Suprapubic skin (tissue), 4 donors: ENCODE measurements at places on chromosomes 6 and 20. TPM values are rescaled to one million over a fixed set of nuclear protein-coding genes. Genes with fewer than 3 reads are reported as not detected.

DNA sequence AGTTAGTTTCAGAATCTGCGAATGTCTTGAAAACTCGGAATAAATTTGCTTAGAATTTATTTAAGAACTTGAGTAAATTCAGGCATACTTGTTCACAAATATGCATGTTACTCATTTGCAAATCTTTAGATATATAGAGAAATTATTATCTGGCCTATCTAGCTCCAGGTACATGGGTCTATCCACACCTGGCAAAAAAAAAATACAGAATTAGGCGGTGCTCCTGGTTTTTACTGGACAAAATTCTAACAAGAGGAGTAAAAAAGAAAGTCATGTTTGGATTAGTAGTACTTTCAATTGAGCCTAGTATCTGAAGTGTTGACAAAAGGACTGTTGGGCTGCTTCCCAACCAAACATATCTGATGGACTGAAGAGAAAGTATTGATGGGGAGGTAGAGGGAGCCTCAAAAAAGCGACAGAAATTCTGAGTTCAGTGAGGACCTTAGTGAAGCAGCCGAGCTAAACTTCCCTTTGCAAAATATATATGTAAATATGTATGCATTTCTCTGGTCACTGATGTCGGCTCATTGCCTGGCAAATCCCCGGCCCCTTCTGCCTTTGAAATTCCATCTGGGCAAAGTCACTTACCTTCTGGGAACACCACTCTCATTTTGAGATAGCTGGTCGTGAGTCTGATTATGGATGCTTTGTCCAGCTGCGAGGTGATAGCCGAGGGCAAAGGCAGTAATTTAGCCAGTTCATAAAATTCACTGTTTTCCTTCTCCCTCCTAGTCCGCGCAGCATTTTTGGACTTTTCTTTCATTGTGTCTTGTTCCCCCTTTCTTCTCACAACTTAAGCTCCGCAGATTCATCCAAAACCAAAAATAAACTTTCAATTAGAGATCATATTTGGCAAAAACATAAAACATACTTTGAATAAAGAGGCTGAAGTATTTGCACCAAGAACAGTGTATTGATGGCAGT lies 1.8 kb downstream of the SIM1 start:
- H3K4me3 ChIP-seq, result no peak overlapping the region
- DNase-seq, result no peak
- no peaks in the 10 kb centered on the region for H3K36me3 ChIP-seq
- H3K27ac ChIP-seq, result no peak overlapping the region
- H3K4me1 ChIP-seq, result peaks cover 24% of the 10 kb centered on the region
- peaks cover 100% of the 10 kb centered on the region for H3K27me3 ChIP-seq

The RNF182 gene
- 1.0 TPM for total RNA-seq

- no peaks in the 10 kb centered on the region for H3K4me1 ChIP-seq
- H3K36me3 ChIP-seq, result no peaks in the 10 kb centered on the region
- no peaks in the 10 kb centered on the region for H3K27me3 ChIP-seq
- no peak for DNase-seq
- no peak overlapping the region for H3K4me3 ChIP-seq
These were observed 259.6 kb upstream of the PLN start for GRCh38 chr6:118288355-118289124.

GRCh38 chr6:29619578-29620160 lies 13.3 kb downstream of the GABBR1 start:
- H3K36me3 ChIP-seq, result peaks cover 62% of the 10 kb centered on the region
- DNase-seq, result no peak
- H3K27me3 ChIP-seq, result no peaks in the 10 kb centered on the region
- no peak overlapping the region for H3K27ac ChIP-seq
- H3K4me1 ChIP-seq, result no peaks in the 10 kb centered on the region

The NMBR gene
- 0.72 TPM for total RNA-seq

The PEX3 gene
- total RNA-seq, result 22.3 TPM

GRCh38 chr20:32031007-32031958 lies 20.8 kb upstream of the HCK start:
- no peak overlapping the region for H3K27ac ChIP-seq
- peak overlapping the region; percentile 25 for H3K4me3 ChIP-seq
- H3K27me3 ChIP-seq, result peaks cover 25% of the 10 kb centered on the region
- peak; percentile 78 for DNase-seq
- peaks cover 7% of the 10 kb centered on the region for H3K4me1 ChIP-seq

DNA sequence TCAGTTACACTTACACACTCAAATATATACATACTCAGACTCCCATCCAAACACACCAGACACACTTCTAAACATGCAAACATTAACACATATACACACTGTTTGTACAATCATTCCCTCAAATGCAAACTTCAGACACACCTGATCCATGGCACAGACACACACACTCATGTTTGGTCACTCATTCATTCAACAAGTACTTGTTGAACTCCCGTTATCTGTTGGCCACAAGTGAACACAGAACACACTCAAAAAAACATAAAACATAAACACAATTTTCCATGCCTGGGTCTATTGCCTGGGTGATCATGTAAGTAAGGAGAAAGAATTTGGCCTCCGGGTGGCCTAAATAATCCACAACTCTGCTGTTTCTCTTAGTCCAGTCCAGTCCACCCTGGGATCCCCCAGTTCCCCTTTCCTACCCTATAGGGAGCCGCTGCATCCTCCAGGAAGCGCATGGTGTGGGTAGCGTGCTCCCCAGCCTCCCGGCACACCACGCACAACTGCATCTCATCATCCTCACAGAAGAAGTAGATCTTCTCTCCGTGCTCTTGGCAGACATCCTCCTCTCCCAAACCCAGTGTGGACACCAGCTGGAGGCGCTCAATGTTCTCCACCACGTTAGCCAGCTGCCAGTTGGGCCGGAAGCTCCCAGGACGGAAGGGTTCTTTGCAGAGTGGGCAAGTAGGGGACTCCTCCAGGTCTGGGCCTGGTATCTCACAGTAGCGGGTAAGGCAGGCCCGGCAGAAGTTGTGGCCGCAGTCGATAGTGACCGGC lies 815 bp downstream of the TRIM10 start:
- H3K27me3 ChIP-seq, result peaks cover 6% of the 10 kb centered on the region
- DNase-seq, result no peak
- peaks cover 4% of the 10 kb centered on the region for H3K4me1 ChIP-seq
- no peak overlapping the region for H3K4me3 ChIP-seq

GRCh38 chr6:83862776-83863471 lies 3.4 kb downstream of the CYB5R4 start:
- DNase-seq, result no peak
- H3K4me1 ChIP-seq, result peaks cover 20% of the 10 kb centered on the region
- H3K36me3 ChIP-seq, result peaks cover 31% of the 10 kb centered on the region
- no peaks in the 10 kb centered on the region for H3K27me3 ChIP-seq

DNA sequence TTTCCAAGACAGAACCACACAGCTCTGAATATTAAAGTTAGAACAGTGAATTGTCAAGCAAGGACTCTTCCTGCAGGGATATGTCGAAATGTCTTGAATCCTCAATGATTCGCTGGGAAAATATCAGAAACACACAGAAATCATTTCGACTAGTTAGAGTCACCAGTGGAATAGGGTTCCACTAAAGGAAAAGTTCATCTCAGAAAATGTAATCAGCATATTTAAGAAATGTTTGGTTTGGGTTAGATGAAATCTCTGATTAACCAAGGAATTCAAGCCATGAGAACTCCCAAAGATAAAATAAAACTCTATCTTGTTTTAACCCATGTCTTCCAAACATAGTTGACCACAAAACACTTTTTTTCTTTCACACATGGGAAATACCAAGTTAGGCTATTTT lies 621.0 kb upstream of the NRSN1 start:
- H3K4me1 ChIP-seq, result no peaks in the 10 kb centered on the region
- no peak for DNase-seq
- H3K27ac ChIP-seq, result no peak overlapping the region
- no peaks in the 10 kb centered on the region for H3K36me3 ChIP-seq
- H3K4me3 ChIP-seq, result no peak overlapping the region

The LAMP5 gene
- total RNA-seq, result 1.8 TPM

GRCh38 chr6:13911337-13911736 lies 13.4 kb upstream of the RNF182 start:
- no peaks in the 10 kb centered on the region for H3K36me3 ChIP-seq
- H3K4me1 ChIP-seq, result no peaks in the 10 kb centered on the region
- no peak overlapping the region for H3K27ac ChIP-seq
- H3K4me3 ChIP-seq, result no peak overlapping the region
- H3K27me3 ChIP-seq, result peaks cover 34% of the 10 kb centered on the region

- peaks cover 47% of the 10 kb centered on the region for H3K27me3 ChIP-seq
- H3K27ac ChIP-seq, result no peak overlapping the region
- H3K4me1 ChIP-seq, result peaks cover 11% of the 10 kb centered on the region
- H3K4me3 ChIP-seq, result peak overlapping the region; percentile 42
- no peak for DNase-seq
These were observed 825 bp downstream of the RIMS1 start for GRCh38 chr6:71887006-71887743.

GRCh38 chr6:43295456-43295855 lies 2.6 kb upstream of the SLC22A7 start:
- H3K36me3 ChIP-seq, result no peaks in the 10 kb centered on the region
- H3K27me3 ChIP-seq, result peaks cover 13% of the 10 kb centered on the region
- H3K4me3 ChIP-seq, result no peak overlapping the region
- no peaks in the 10 kb centered on the region for H3K4me1 ChIP-seq
- no peak for DNase-seq

GRCh38 chr6:79650950-79651349 lies 19.8 kb downstream of the SH3BGRL2 start:
- DNase-seq, result no peak
- H3K27ac ChIP-seq, result no peak overlapping the region
- no peaks in the 10 kb centered on the region for H3K36me3 ChIP-seq
- H3K4me3 ChIP-seq, result no peak overlapping the region
- H3K4me1 ChIP-seq, result peaks cover 3% of the 10 kb centered on the region

The MCHR2 gene
- not detected for total RNA-seq

The THEMIS gene
- not detected for total RNA-seq

- no peaks in the 10 kb centered on the region for H3K36me3 ChIP-seq
- H3K4me1 ChIP-seq, result peaks cover 7% of the 10 kb centered on the region
- H3K27ac ChIP-seq, result no peak overlapping the region
- DNase-seq, result no peak
These were observed 263.9 kb upstream of the CITED2 start for GRCh38 chr6:139638179-139638941.

DNA sequence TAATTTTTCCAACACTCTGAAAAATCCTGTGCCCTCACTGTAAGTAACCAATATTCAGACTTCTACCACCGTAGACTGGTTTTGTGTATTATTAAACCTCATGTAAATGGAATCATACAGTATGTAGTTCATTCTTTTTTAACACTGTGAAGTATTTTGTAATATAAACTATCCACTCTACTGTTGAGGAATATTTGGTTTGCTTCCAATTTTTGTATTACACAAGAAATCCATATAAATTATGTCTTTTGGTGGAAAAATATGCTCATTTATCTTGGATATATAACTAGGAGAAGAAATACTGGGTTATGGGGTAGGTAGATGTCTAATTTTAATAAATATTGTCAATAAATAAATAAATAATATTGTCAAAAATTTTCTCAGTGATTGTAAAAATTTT lies 116.8 kb downstream of the CHD6 start:
- no peak for DNase-seq
- H3K36me3 ChIP-seq, result peaks cover 20% of the 10 kb centered on the region
- no peaks in the 10 kb centered on the region for H3K4me1 ChIP-seq
- H3K27me3 ChIP-seq, result no peaks in the 10 kb centered on the region
- no peak overlapping the region for H3K27ac ChIP-seq
- H3K4me3 ChIP-seq, result no peak overlapping the region

DNA sequence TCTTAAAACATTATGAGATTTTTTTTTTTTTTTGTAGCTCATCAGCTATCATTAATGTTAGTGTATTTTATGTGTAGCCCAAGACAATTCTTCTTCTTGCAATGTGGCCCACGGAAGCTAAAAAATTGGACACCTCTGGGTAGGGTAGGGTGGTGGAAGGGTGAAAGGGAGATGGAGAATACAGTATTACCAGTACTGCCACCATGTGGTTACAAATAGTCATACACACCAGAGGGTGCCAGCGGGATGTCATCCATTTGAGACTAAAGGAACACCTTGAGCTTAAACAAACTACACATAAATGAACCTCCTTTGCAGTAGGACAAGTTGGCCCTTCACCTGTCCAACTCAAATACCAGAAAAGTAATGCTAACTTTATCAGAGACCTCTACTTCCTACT lies 601.9 kb downstream of the HTR1B start:
- no peak for DNase-seq
- H3K36me3 ChIP-seq, result no peaks in the 10 kb centered on the region
- no peak overlapping the region for H3K4me3 ChIP-seq
- H3K27ac ChIP-seq, result no peak overlapping the region
- no peaks in the 10 kb centered on the region for H3K27me3 ChIP-seq

GRCh38 chr20:56833427-56833826 lies 204.3 kb downstream of the TFAP2C start:
- H3K27ac ChIP-seq, result no peak overlapping the region
- peaks cover 9% of the 10 kb centered on the region for H3K27me3 ChIP-seq
- H3K36me3 ChIP-seq, result no peaks in the 10 kb centered on the region
- no peak for DNase-seq
- no peak overlapping the region for H3K4me3 ChIP-seq

DNA sequence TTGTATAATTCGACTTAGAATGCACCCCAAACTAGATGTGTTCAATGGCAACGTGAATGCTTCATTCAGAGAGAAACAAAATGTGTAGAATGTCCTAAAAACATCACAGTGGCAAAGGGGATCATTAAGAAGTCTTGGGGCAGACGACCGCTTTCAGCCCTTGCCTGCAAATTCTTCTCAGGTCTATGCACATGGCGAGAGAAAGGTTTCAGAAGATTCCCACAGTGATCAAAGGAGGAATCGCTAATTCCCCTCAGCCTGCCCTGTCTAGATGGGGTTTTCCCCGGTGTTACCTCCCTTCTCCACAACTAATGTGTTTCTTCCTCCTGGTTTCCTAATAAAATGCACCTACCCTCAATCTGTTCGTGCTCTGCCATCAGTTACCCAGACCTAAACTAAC lies 13.3 kb upstream of the NHSL1 start:
- H3K27ac ChIP-seq, result no peak overlapping the region
- peaks cover 3% of the 10 kb centered on the region for H3K4me1 ChIP-seq
- no peaks in the 10 kb centered on the region for H3K36me3 ChIP-seq
- H3K27me3 ChIP-seq, result no peaks in the 10 kb centered on the region

The SYNDIG1 gene
- not detected for total RNA-seq

The TPD52L1 gene
- total RNA-seq, result 146 TPM

DNA sequence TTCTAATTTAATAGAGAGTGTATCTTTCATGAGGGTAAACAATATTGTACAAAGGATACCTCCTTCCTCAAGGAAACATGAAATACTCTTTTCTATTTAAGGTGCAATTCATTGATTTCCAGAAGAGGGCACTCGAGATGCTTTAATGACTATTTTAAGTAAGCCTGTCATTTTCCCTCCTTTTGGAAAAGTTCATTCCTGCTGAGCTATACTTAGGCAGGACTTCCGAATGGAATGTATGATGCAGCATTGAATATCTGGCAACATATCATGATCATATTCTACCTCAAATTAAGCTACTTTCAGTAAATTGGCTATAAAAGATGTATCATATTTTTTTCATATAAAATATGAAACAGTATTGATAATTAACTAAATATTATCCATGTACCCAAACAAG lies 5.0 kb downstream of the DST start:
- H3K36me3 ChIP-seq, result peaks cover 32% of the 10 kb centered on the region
- H3K27me3 ChIP-seq, result no peaks in the 10 kb centered on the region
- peaks cover 3% of the 10 kb centered on the region for H3K4me1 ChIP-seq
- H3K4me3 ChIP-seq, result peak overlapping the region; percentile 42
- peak overlapping the region; percentile 15 for H3K27ac ChIP-seq
- no peak for DNase-seq

GRCh38 chr20:48722737-48723191 lies 105.0 kb downstream of the PREX1 start:
- H3K27ac ChIP-seq, result peak overlapping the region; percentile 87
- no peaks in the 10 kb centered on the region for H3K36me3 ChIP-seq
- peaks cover 27% of the 10 kb centered on the region for H3K4me1 ChIP-seq
- no peak overlapping the region for H3K4me3 ChIP-seq
- DNase-seq, result no peak
- no peaks in the 10 kb centered on the region for H3K27me3 ChIP-seq
